NCI-H1694 (cell line): ENCODE measurements at places on chromosomes 7 and 10.

DNA sequence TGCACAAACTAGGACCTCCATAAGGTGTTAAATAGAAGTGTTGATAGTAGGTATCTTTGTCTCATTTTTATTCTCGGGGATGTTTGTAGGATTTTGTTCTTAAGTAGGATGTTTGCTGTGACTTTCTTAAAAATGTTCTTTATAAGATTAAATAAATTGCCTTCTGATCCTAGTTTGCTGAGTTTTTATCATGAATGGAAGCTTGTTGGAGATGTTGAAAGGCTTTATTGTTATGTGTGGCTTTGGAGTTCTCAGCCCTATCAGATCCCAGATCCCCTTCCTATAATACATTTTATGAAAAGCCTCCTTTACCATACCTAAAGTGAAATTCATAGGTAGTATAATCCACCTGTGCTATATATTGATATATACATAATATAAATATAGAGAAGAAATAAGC lies 40.1 kb downstream of the NHLRC2 start:
- no peak for DNase-seq

- no peak for DNase-seq
Measured at GRCh38 chr7:4745971-4746919, 29.2 kb upstream of the AP5Z1 start.

GRCh38 chr7:108455998-108456677 lies at the start of gene NRCAM:
Gene NRCAM, minus strand, starts transcription at chr7:108456436. Its CDS starts 216,372 bp downstream, at chr7:108240064.
- DNase-seq, result peak; percentile 64

DNA sequence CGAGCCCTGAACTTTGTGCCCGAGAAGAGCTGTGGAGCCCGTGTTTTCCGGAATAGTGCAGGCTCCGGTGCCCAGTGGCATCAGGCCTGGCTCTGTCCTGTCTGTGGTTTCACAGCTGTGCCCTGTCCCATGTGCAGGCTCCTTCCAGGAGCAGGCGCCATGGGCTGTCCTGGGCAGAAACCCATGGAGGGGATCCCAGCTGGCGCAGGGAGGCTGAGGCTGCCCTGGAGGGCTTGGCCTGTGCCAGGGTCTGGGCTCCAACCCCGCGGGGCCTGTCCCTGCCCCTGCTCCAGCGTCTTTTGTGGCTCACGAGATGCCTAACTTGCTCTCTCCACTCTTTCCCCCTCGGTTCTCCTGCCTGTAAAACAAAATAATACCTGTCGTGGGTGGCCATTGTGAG lies 23.3 kb upstream of the CRHR2 start:
- no peak for DNase-seq

GRCh38 chr10:67819768-67820204 lies 18.2 kb downstream of the DNAJC12 start:
- DNase-seq, result no peak

- DNase-seq, result no peak
Measured at GRCh38 chr7:41588341-41588740, 114.5 kb downstream of the INHBA start.

- DNase-seq, result no peak
Measured at GRCh38 chr10:110009736-110010475, 2.1 kb downstream of the ADD3 start.

- DNase-seq, result no peak
Measured at GRCh38 chr7:43906331-43907010, at the start of gene URGCP. Gene URGCP, minus strand, starts transcription at chr7:43906596. Its CDS starts 21 bp downstream, at chr7:43906575.

- no peak for DNase-seq
Measured at GRCh38 chr10:17685233-17685840, 41.4 kb downstream of the STAM start.

- DNase-seq, result no peak
Measured at GRCh38 chr7:148847815-148848734, 36.0 kb downstream of the EZH2 start.

DNA sequence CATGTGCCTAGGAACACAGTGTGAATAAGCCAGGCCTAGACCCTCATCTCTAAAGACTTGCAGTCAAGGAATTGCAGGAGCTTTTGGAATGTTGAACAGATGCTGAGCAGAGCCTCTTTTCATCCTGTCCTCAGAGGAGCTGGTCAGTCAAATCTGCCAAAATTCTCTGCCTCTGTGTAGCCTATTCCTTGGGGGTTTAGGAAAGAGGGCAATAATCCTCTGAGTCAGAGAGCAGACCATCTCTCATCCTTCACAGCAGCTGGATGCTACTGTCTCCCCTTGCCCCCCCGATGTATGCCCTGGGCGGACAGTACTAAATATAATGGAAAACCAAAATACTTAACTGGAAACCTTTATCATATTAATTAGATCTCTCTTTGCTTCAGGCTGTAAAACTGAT lies 52.6 kb downstream of the BICC1 start:
- no peak for DNase-seq

DNA sequence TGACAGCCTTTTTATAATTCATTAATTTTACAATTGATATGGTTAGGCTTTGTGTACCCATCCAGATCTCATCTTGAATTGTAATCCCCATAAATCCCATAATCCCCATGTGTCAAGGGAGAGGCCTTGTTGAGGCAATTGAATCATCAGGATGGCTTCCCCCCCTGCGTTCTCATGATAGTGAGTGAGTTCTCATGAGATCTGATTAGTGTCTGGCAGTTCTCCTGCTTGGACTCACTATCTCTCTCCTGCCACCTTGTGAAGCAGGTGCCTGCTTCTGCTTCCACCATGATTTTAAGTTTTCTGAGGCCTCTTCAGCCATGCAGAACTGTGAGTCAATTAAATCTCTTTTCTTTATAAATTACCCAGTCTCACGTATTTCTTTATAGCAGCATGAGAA lies 165.7 kb upstream of the GNAI1 start:
- DNase-seq, result no peak

DNA sequence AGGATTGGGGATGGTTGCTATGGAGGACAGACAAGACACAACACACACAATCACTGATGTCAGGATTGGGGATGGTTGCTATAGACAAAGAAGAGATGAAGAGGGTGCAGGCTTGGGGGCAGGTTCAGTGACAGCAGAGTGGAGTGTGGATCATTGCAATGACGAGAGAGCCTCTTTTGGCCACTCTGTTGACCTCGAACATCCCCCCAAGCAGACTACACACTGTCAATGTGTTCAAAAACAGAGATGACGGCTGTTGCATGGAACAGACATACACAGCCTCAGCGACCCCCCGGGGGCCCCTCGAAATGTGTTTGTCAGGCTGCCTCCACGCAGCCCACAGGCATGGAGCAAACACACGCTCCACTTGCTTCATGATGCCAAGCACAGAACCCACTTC lies 133.0 kb downstream of the PTPRN2 start:
- no peak for DNase-seq

GRCh38 chr7:158765020-158765419 lies 60.4 kb upstream of the NCAPG2 start:
- no peak for DNase-seq

DNA sequence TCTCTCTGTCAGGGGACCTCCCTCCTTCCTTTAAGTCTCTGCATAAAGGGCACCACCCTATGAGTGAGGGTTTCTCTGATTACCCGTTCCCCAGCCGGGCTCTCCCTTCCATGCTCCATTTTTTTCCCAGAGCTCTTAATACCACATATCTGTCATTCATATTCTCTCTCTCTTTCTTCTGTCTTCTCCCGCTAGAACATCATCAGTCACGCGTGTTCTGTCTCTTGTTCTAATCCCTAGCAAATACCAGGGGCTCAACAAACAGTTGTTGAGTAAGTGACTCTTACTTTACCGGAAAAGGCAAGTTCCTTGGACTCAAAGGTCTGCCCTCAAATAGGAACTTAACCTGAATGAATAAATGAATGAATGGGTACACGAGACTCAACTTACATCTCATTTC lies 68.5 kb downstream of the RSU1 start:
- no peak for DNase-seq

GRCh38 chr7:19146699-19147098 lies 1.5 kb upstream of the FERD3L start:
- no peak for DNase-seq

- DNase-seq, result no peak
Measured at GRCh38 chr10:58651040-58651439, 138.4 kb downstream of the BICC1 start.

GRCh38 chr10:120457431-120458172 lies 575 bp downstream of the PLPP4 start:
- no peak for DNase-seq

GRCh38 chr10:125154529-125154928 lies 5.8 kb downstream of the CTBP2 start:
- DNase-seq, result no peak

- no peak for DNase-seq
Measured at GRCh38 chr7:105044449-105045070, 30.6 kb downstream of the KMT2E start.

- DNase-seq, result no peak
Measured at GRCh38 chr7:132035517-132036362, 479.3 kb upstream of the PODXL start.

GRCh38 chr10:29991382-29991781 lies 68.0 kb downstream of the JCAD start:
- DNase-seq, result no peak

GRCh38 chr10:5506751-5507648 lies 7.6 kb upstream of the CALML5 start:
- DNase-seq, result no peak

GRCh38 chr10:18140957-18141845 lies 977 bp downstream of the CACNB2 start:
- no peak for DNase-seq
